ENCODE measurements at places on chromosomes 16 and 17. TPM values are rescaled to one million over a fixed set of nuclear protein-coding genes. Genes with fewer than 3 reads are reported as not detected.

DNA sequence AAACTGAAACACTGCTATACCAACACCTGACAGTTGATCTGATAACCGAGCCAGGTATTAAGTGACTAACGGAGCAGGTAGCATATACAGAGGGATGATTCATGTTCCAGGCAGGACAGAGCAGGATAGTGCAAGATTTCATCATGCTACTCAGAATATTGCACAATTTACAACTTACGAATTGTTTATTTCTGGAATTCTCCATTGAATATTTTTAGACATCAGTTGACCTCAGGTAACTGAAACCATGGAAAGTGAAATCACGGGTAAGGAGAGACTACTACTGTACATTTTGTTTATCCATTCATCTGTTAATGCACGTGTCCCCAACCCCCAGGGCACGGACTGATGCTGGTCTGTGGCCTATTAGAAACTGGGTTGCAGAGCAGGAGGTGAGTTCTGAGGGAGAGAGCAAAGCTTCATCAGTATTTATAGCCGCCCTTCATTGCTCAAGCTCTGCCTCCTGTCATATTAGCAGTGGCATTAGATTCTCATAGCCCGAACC, 14.5 kb upstream of the PPM1E start:
- DNase-seq, result no peak

DNA sequence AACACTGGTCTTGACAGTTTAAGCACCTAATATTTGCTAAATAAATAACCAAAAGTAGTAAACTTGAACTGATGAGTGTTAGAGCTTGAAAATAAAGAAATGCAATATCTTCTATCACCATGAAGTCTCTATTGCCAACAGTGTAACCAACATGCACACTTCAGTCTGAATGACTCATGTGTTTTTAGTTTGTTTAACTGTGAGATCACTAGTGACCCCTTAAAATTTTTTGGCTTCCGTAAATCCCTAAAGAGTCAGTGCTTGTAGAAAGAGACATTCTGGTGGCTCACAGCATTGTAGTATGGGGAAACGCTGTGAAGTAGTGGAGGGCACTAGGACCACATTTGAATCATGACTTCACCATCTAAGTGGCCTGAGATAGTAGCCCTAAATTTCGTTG, 341.1 kb downstream of the PMP22 start:
- no peak for DNase-seq

DNA sequence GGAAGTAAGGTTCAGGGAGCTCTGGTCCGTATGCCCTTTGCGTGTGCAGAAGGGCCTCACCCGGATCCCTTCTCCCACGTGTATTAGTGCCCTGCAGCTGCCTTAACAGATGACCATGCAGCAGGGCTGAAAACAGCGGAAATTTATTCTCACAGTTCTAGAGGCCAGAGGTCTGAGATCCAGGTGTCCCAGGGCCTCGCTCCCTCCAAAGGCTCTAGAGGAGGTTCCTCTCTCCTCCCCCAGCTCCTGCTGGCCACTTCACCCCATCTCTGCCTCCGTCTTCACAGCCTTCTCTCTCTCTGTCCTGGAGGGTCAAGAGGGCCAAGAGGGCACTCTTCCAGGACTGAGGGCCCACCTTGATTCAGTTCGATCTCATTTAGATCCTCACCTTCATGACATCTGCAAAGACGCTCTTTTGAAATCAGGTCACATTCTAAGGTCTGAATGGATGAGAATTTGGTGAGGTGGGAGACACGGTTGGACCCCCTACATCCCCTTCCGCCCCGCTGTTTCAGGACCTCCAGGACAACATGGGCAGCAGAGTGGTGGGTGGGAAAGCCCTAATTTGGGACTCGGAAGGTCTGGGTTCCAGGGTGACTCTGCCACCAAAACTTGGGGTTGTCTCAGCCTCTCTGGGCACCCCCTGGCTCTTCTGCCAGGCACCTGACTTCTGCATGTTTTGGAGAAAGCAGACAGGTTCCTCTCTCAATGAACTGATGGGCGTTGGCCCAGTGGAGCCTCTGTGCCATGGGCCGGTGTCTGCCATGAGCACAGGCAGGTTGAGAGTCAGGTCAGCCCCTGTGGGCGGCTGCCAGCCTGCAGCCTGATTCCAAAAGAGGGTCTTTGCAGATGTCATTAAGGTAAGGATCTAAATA, 361.2 kb downstream of the SEC14L1 start:
- no peak for DNase-seq

DNA sequence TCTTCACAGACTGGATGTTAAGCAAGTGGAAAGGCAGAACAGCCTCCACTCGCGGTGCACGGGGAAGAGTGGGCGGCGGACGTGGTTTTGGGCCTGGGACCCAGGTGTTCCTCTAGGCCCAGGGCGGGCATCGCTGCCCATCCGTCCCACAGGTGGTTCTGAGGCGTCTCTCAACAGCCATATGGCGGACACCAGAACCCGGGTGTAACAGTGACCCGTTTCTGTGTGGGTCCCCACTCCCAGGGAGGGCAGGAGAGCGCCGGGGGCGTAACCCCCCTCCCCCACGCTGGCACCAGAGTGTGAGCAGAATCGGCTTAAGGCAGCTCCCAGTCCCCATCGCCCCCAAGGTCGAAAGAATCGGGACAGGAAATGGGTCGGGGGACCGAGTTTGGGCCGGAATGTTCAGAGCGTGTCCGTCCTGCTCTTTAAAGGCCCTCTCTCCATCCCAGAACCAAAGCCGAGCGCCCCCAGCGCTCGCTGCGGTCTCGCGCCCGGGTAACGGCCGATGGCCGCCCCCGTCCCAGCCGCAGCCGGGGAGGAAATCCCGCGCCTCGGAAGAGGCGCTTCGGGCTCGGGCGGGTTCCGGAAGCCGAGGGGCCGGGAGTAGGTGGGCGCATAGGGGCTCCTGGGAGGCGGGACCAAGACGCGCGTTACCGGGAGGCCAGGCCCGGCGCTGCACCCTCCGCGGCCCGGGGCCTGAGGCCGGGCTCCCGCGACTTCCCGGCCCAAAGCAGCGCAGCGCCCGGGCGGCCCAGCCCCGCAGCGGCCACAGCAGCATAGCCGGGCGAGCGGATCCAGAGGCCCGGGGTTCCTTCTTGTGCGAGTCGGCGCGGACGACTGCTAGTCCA, at the start of gene TK2:
Gene TK2, minus strand, starts transcription at position 839 of the 848 bp plus-strand sequence. Its CDS starts 61 bp downstream, at position 778.
- peak; percentile 70 for DNase-seq

DNA sequence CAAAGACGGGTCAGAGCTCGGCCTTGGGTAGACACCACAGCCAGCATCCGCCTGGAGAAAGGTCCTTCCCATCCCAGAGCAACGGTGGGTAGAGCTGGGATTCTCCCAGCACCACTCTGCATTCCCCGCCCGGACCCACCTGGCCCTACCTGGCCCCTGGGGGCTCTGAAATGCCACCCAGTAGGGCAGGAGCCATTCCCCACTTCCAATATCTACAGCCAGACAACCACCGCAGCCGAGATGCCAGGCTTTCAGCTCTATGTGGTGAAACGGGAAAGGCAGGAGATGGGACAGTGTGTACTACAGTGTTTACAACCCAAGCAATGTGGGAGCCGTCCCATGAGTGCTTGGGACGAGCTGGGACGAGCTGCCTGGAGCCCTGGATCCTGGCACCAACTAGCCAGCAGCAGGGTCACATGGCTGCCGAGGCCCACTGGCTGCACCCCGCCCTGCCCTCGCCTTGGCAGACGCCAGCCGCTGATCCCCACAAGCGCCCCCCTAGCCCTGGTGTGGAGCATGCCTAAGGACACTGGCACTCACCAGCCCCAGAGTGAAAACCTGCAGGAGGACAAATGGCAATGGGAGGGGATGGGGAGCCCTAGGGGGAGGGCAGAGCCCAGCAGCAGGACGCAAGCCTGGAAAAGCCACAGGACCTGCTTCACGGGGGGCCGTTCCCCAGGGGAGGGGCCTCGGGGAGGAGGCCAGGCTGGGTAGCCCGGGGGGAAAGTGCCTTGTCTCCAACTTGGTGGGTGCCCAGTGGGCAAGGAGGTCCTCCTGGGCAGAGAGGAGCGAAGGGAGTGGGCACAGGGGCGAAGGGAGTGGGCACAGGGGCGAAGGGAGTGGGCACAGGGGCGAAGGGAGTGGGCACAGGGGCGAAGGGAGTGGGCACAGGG, 13.5 kb downstream of the TMC6 start:
- no peak for DNase-seq

DNA sequence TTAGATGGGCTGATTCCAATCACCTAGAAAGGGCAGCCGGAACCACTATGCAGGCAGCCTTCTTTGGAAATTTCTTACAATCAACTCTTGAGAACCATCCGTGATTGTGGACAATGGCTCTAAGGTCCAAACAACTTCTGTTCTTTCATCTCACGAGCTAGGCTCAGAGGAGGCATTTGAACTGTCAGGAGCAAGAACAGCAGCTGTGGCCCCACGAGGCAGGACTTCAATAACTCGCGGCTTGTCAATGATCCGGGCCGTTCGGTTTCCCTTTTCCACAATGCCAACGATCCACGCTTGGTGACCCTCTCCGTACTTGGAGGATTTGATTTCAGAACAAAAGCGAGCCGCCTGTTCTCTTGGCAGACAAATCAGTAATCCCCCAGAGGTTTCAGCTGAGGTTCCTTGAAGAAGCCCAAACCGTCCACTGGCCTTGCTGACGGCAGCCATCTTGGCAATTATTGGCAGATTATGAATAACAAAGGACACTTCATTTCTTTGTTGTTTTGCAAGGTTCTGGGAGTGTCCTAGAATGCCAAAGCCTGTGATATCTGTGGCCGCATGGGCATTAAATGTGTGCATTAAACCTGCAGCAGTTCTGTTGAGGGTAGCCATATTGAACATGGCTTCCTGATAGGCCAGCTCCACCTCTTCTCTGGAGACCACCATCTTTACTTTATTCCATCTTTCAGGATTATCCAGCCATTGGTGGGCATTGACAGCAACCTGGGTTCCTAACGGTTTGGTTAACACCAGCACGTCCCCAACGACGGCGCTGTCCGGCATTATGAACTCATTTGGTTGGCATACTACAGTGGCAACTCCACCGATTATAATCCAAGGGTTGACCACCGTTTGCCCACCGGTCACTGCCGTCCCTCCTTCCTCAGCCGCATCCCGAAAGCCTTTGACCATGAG, 1.2 kb downstream of the SEPHS2 start:
- DNase-seq, result no peak

- no peak for DNase-seq
These were observed 39.0 kb downstream of the DNAH17 start for GRCh38 chr17:78538033-78538776.

The KRT28 gene
- not detected for total RNA-seq

GRCh38 chr16:49664221-49665215, 191.4 kb downstream of the ZNF423 start:
- DNase-seq, result no peak

The WNK4 gene
- total RNA-seq, result 7.5 TPM

The NAGLU gene
- total RNA-seq, result 37.4 TPM

The CD300E gene
- 0.47 TPM for total RNA-seq

DNA sequence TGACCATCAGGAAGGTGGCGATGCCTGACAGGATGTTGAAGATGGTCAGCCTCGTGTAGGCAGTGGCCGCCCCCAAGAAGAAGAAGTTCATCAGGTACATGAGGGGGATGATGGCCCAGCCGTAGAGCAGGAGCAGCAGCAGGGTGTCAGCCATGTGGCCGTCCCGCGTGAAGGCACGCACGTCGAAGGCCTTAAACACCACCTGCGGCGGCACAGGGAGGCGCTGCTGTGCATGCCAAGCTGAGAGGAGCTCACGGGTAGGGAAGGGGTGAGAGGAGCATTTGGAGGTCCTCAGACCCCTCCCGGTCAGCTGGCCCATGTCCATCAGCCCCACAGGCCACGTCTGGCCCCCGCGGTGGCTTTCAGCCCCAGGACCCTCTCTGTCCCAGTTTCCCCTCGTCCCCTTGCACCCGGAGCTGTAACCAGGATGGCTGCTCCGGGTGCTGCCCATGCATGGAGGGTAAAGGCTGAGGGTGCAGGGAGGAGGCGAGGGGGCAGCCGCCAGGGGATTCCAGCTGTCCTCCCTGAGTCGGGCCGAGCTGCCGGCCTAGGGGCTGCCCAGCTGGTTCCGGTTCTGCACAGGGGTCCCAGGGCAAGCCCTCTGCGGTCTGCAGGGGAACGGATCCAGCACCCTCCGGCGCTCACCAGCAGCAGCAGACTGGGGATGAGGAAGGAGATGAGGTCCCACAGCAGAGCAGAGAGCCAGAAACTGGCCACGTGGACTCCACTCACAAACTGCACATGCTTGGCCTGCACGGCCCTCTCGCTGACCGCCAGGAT, 17.1 kb upstream of the RNPS1 start:
- DNase-seq, result no peak

DNA sequence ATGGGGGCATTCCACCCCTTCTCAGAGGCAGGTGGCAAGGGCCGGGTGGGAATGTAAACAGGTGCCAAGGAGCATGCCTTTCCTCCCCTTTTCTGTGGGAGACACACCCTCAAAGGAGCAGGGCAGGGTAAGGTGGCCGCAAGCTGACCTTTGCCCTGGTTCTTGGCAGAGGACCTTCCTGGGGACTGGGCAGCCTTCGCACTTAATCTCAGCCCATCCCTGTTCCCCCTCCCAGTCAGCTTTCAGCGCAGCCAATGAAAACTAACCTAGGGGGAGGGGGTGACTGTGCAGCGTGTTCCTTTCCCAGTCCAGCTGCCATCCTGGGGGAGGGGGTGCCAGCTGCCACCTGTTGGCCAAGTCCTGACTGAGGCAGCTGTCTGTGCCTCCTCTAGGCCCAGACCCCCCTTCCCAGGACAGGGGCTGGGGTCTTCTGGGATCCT, 2.8 kb downstream of the TRAF4 start:
- DNase-seq, result no peak

The KRT32 gene
- total RNA-seq, result not detected

- DNase-seq, result no peak
These were observed 15.6 kb downstream of the RNF112 start for GRCh38 chr17:19426631-19427030.

All from liver (tissue), 10 donors.